ENCODE measurements at places on chromosomes 5 and 9.

- no peak for DNase-seq
Measured at GRCh38 chr5:177509381-177509951, at the start of gene DOK3. DOK3 (minus strand) TSS chr5:177509826; CDS start chr5:177509540, 286 bp downstream.

GRCh38 chr5:170418736-170419135 is 29.6 kb upstream of the KCNMB1 start:
- DNase-seq = no peak

DNA sequence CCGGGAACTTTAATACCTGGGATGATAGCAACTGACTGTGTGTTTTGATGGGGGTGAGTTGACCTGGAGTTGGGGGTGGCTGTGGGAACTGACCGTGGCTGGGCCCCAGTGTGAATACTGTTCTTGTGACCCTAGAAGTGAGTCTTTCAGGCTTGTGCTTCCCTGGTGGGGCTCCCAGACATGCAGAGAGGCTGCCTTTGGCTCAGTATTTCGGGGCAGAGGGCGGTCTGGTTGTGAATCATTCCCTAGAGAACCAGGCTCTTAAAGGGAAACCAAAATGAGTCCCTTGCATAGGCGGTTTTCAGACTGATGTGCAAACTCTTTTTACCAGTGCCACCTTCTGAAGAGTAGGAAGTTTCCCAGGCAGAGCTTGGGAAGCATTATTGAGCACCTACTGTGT is 132.1 kb downstream of the MACROH2A1 start:
- no peak for DNase-seq

DNA sequence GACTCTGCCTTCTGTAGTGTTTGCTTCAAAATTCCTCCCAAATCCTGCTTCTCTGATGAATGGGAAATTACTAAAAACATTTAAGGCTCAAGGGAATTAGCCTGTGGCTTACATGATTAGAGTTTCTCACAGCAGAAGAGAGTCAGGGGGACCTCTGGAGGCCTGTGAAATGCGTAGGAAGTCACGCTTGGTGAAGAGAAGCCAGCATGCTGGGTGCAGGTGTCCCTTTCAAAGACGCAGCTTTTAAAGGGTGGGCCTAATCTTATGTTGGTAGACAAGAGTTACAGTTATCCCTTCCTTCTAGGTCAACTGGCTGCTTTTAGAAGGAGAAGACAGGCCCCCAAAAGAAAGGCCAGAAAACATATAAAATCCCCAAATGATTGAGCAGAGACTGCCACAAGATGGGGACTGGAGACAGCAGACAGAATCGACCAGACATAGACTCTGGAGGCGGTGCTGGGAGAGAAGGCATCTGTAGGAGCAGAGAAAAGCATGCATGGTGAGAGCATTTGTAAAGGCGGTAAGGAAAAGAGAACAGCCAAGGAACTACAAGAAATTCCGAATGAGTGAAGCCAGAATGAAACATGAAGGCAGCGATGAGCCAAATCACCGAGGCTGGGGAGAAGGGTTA is 42.3 kb downstream of the B4GALT1 start:
- DNase-seq = no peak

GRCh38 chr5:40906351-40906751 is 2.9 kb upstream of the C7 start:
- DNase-seq = no peak

GRCh38 chr5:36495611-36496010 is 110.8 kb upstream of the SLC1A3 start:
- no peak for DNase-seq
